Ascending aorta (tissue), 2 donors: ENCODE measurements at places on chromosomes 6 and 20.

DNA sequence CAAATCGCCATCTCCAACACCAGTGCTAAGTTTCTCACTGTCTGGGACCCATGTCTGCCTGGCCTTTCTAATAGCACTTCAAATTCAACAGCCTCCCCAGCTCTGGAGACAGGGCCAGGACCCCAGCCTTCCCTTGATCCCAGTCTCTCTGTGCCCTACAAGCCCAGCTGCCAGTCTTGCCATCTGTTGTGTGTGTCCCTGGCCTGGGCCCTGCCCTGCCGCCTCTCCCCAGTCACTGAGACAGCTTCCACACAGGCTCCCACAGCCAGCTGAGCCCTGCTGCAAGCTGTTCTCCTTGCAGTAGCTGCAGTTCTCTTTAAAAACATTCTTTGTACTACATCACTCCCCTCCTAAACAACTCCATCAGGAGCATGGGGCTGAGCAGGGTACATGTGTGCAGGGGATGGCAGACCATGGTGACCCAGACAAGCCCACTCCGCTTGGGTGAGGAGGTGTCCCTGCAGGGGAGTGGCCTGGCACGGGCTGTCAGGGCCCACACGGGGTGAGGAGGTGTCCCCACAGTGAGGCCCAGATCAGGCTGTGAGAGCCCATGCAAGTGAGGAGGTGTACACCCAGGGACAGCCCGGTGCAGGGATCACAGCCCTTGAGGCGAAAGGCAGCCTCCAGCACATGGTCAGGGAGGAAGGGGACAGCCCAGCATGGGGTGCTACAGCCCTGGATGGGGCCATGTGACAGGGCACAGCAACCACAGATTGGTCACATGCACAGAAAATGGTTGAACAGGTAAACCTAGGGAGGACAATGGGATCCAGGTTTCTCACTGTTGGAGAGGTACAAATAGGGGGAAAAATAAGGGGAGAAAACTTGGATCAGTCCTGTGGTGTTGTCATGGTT, 16.2 kb downstream of the CST7 start:
- DNase-seq = no peak

GRCh38 chr6:108581932-108582475, 21.3 kb downstream of the FOXO3 start:
- DNase-seq = no peak

DNA sequence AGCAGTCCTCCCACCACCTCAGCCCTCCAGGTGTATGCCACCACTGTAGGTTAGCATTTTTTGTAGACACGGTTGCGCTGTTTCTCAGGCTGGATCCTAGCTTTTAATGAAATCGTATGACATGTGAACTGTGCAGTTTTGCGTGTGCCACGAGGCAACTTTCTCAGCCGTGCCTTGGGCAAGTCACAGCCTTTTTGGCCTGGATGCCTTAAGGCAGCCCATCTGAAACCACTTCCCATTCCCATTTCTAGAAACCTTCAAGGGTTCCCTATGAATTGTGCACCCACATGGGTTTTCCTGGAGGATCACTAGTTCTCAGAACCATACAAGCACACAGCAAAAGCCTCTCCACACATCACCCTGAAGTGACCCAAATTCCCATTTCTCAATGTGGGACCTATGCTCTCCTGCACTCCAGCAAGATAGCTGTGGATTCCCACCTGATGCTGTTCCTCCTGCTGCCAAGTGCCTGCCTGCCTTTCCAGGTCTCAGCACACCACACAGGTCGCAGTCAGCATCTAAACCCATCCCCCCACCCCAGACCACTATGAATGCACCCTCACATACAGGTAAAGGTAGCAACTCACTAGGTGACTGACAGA, 28.9 kb downstream of the SNX5 start:
- DNase-seq = no peak

- DNase-seq = no peak
Measured at GRCh38 chr6:13500264-13500663, 12.9 kb upstream of the GFOD1 start.

DNA sequence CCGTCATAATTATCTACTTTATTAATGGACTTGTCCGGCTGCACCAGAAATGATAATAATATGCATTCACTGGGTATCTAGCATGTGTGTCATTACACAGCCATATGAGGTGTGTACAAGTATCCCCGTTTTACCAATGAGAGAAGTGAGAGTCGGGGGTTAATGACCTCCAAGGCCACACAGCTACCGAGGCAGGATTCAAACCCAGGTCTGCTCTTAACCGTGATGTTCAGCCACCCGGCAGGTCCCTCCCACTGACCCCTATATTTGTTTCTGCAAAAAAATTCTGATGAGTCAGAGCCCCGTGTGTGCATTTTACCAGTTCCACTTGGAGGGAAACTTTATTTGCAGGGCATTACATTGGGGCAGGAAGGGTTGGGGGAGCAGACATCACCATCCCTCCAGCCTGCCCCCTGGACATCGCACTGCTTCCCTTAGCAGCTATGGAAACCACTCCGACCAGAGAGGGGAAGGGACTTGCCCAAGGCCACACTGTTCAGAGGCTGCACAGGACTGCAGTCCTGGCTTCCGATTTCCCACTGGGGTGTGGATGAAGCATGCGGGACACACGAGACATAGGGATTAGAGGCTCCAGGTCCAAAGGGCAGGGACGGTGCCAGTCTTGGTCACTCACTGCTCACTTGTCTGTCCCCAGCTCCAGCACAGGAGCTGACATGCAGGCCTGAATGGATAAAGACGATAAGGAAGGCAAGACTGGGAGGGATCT, 10.1 kb upstream of the SRC start:
- DNase-seq = no peak

DNA sequence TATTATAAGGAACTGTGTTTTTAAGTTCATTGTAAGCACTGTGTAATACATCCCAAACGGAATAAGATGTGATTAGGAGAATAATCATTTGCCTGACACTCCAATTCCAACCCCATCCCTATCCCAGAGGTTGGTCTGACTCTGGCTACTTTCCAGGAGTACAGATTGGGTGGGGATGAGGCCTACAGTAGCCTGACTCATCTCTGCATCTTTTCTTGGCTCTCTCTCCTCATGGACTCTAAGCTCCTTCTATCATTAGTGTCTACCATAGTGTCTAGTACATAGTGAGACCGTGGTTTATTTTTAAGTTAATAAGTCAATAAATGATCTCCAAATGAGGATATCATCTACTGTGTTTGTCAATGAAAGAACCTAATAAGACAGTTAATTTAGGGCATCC, 92.2 kb upstream of the CNKSR3 start:
- no peak for DNase-seq

DNA sequence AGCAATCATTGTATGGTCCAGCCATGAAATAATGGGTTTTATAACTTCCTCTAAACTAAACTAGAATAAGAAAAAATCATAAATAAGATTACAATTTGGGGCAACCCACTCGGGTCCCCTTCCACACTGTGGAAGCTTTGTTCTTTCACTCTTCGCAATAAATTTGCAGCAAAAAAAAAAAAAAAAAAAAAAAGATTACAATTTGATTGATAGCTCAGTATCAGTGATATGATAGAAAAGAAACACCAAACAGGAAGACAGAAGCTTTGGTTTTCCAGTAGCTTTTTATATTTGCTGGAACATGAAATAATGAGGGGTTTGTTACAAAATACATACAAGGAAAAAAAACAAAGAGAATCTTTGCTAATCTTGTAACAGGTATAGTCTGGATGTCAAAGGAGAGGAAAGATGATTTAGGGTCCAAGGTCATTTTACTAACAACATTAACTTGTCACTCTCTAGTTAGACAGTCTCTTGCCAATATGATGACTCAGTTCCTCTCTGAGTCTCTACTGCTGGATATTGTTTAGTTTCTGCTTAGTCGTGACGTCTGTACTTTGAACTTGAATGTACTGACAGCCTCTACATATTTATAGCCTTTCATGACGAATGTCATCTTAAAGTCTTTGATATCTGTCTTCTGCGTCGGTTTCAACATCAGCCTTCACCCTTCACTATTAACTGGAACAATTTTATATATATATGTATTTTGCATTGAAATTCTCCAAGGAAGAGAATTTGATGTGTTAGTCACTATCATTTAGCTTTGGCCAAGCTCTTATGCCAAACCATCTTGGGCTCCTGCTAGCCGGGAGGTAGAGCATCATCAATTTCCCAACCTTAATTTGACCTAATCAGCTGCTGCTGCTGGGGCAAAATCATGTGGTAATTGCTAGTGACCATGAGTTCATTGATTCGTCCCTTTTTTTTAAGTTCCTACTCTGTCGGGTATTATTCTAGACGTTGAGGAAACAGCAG, 213.1 kb upstream of the STXBP5 start:
- no peak for DNase-seq

GRCh38 chr6:65938000-65938399, 231.0 kb upstream of the EYS start:
- DNase-seq = no peak

DNA sequence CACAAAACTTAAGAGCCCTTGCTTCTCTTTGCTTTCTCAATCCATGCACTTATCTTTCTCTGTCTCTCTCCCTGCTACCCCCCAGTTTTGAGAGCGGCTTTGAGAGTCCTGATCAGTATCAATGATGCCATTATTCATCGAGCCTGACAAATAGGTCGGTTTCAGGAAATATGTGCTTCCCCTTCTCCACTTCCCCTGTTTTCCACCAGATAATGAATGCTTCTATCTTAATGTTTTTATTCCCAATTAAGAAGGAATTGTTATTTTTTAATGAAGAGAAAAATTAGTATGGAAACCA, 117.7 kb downstream of the KIF13A start:
- no peak for DNase-seq

DNA sequence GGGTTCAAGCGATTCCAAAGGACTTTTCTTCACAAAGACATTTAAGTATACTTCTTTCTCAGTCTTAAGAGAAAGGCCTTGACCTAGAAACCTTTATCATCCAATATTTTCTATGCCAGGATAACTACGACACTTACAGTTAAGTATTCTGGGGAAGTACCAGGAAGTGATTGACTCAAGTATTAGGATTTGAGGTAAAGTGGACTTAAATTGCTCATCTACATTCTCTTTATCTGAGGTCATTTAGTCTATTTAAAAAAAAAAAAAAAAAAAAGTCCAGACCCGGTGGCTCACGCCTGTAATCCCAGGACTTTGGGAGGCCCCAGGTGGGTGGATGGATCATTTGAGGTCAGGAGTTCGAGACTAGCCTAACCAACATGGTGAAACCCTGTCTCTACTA, 114.7 kb downstream of the ZFAND3 start:
- DNase-seq = no peak

DNA sequence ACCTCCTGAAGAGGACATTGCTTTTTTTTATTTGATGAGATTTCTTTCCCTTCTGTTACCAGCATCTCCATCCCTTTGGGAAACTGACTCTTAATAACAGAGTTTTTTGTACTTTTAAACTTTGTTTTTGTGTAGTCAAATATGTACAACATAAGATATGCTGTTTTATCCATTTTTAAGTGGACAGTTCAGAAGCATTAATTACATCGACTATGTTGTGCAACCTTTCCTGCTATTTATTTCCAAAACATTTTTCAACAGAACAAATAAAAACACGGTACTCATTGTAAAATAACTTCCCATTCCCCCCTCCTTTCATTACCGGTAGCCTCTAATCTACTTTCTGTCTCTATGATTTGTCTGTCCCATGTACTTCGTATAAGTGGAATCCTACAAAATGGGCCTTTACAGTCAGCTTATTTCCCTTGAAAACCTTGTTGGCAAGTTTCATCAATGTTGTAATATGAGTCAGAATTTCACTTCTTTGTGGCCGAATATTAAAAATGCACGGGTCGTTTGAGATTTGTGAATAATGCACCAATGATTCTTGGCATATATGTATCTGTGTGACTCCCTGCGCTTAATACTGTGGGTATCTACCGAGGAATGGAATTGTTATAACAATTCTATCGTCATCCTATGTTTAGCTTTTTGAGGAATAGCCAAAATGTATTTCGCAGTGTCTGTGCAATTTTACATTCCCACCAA, 11.1 kb upstream of the RIPK1 start:
- DNase-seq = no peak

- DNase-seq = no peak
Measured at GRCh38 chr20:50624351-50625016, 66.9 kb downstream of the RIPOR3 start.

DNA sequence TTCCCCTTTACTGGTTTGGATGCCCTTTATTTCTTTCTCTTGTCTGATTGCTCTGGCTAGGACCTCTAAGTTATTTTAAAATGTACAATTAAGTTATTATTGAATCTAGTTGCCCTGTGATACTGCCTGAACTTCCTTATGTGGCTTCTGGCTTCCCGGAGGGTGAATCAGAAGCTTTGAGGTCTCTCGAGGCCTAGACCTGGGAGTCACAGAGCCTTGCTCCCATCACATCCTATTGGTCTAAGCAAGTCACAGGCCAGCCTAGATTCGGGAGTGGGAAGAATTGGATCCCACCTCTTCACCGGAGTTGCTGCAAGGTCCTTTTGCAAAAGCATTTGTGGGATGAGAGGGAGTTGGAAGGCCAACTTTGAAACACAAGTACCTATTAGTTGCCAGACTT, 15.2 kb downstream of the BCAS4 start:
- DNase-seq = no peak

- DNase-seq = no peak
Measured at GRCh38 chr6:110400208-110400607, 15.2 kb downstream of the DDO start.

DNA sequence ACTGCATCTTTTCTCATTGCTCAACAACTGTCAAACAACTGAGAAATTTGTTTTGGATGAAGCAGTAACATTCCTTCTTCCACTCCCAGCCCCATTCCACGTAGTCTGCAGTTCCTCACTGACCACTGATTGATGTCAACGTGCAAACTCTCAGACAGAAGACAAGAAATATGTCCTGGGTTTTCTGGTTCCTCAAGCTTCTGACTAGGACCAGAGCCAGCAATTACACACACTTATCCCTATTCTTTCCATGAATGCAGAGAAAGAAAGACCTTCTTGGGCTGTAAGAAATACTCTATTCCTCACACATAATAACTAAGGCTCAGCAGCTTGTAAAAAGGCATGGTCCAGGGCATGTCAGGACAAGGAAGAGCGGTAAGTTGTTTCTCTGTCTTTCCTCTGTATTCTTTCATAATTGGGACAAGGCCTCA, 790.1 kb upstream of the SLC35B3 start:
- no peak for DNase-seq

GRCh38 chr6:140062043-140063020, 687.9 kb upstream of the CITED2 start:
- peak; percentile 64 for DNase-seq

DNA sequence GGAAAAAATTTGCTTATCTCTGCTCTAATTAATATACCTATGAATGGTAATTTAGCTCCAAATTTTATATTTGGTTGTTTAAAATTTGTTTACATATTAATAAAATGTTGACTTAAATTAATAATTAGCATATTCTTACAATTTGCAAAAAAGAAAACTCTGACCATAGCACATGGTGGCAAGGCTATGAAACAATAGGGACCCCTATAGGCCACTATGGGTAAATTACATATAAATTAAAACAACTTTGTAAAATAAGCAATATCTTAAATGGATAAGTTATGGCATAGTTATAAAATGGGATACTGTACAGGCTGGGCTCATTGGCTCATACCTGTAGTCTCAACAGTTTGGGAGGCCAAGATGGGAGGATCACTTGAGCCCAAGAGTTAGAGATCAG, 76.0 kb downstream of the MKKS start:
- no peak for DNase-seq
